ENCODE measurements at places on chromosomes 2 and 18.

GRCh38 chr2:232146294-232146693 is 184.8 kb downstream of the DIS3L2 start:
- no peak for DNase-seq

GRCh38 chr2:106025796-106026195 is 168.3 kb downstream of the UXS1 start:
- DNase-seq: peak; percentile 69

DNA sequence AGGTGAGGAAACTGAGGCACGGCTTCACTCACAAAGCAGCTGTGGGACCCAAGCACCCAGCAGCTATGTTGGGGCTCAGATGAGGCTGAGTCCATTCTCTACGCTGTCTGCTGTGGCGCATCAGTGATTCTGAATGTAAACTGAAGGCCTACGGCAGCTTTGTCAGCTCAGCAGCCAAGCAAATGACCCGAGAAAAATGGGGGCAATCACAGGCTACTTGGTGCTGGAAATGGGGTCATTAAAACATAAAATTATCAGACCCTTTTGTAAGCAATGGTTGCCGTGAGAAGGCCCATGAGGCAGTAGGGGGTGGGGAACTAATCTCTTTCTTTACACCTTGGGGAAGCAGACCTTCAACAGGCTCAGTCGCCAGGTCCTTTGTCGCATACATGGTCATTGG is 84.0 kb upstream of the ZCCHC2 start:
- no peak for DNase-seq

DNA sequence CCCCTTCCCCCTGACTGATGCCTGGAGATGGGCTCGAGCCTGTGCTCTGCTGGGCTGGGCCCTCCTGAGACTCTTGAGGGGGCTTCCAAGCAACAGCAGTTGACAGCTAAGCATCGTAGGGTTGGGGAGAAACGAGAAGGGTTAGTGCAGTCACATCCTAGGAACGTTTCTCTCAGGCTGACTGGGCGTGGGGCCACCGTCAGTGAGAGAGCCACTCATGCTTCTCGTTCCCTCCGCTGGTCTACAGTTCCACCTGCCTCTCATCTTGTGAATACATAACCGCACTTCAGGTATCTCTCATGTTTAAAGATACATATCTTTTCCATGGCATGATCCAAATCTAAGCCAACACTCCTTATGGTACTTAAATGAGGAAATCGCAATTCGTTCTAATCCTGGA is 66.4 kb downstream of the TRAPPC12 start:
- no peak for DNase-seq

- peak; percentile 32 for DNase-seq
Observed at GRCh38 chr2:47907039-47907781, 912 bp upstream of the FBXO11 start.

DNA sequence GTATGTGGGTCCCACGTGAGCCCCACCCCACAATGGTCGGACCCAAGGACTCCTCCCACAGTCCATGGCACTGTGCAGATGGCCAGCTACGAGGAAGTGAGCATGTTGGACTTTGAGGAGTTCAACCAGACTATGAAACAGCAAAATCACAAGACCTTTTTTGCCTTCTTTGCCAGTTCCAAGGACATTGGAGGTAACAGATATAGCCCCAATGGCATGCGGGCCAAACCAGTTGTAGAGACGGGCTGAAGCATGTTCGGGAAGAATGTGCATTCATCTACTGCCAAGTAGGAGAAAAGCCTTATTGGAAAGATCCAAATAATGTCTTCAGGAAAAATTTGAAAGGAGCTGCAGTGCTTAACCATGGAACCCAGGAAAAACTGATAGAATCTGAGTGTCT is 12.6 kb downstream of the DNER start:
- DNase-seq: no peak

GRCh38 chr2:102585847-102586404 is 33.4 kb upstream of the SLC9A2 start:
- DNase-seq: no peak

DNA sequence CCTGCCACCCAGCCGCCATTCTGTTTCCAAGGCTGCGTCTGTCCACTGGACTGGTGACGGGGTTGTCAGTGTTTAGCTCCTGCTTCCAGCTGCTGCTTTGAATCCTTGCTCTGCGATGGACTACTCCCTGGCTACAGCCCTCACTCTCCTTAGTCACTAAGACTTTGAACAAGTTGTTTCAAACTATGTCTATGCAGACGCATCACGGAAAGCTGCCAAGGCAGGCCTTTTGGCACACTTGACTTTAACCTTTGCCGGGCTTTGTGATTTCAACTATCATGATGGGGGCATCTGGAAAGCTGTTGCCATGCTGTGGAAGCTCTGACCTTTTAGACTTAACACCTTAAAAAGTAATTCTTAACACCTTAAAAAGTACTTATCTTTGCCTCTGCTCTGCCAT is 54.4 kb downstream of the PDE11A start:
- DNase-seq: no peak

DNA sequence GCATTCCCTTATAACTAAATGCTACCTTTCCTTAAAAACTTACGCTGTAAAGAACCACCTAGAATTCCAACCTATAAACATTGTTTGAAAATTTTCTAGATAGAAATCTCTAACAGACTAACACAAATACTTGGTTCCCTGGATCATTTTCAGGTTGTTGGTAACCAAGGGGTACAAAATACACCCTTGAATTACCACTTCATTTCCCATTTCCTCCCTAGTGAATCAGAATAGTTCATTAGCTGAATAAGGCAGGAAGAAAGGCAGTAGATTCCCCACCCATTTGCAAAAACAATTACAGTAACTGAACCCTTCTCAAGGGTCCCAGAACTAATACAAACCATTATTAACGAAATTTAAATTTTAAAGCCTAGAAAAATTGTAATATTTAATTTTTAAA is 5.5 kb downstream of the MEX3C start:
- no peak for DNase-seq

DNA sequence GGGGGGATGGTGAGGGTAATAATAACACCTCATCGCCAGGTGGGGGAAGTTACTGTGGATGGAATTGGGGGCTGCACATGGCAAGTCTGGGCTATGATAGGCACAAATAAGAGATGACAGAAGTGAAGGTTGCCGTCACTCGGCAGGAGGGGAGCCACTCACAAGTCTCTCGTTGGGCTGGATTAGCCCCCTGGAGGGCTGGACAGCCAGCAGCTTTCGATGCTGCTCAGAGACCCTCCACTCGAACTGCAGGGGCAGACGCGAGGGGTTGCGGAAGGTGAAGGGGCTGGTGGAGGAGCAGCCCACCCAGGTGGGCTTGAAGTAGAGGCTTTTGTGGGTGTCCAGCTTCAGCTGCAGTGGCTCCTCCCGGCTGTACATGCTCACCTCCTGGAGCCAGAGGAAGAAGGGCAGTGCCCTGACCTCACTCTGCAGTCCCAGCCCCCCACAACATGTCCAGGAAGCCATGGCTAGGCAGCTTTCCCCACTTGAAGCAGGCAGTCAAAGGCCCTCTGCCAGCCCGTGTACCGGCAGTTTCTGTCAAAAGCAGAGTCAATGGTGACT is 18.2 kb downstream of the CFAP65 start:
- DNase-seq: no peak

GRCh38 chr2:171822525-171823322 is 71.3 kb downstream of the SLC25A12 start:
- no peak for DNase-seq

- peak; percentile 9 for DNase-seq
Observed at GRCh38 chr2:233892793-233893192, 24.4 kb upstream of the TRPM8 start.

DNA sequence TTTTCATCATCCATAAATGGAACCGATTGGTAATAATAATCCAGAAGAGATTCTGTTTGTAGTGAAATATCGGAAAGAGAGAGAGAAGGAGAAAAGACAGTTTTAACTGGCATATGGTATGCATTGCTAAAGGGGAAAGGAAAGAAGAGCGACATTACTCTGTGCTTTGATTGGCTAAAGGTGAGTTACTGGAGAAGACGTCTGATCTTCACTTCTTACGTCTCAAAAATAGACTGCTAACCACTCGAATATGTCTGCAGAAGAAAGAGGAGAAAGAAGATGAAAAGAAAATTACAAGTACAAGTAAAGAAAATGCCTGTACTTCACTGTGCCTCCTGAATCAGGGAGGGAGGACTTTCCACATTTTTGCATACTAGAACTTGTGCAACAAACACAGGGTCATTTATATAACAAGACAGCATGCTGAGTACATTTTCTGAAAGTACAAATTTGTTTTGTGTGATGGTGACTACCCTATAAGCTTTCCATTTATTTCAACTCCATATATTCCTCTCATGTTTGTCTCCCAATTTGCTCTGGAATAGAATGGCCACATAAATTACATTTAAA is 787.2 kb downstream of the RNF144A start:
- DNase-seq: no peak

DNA sequence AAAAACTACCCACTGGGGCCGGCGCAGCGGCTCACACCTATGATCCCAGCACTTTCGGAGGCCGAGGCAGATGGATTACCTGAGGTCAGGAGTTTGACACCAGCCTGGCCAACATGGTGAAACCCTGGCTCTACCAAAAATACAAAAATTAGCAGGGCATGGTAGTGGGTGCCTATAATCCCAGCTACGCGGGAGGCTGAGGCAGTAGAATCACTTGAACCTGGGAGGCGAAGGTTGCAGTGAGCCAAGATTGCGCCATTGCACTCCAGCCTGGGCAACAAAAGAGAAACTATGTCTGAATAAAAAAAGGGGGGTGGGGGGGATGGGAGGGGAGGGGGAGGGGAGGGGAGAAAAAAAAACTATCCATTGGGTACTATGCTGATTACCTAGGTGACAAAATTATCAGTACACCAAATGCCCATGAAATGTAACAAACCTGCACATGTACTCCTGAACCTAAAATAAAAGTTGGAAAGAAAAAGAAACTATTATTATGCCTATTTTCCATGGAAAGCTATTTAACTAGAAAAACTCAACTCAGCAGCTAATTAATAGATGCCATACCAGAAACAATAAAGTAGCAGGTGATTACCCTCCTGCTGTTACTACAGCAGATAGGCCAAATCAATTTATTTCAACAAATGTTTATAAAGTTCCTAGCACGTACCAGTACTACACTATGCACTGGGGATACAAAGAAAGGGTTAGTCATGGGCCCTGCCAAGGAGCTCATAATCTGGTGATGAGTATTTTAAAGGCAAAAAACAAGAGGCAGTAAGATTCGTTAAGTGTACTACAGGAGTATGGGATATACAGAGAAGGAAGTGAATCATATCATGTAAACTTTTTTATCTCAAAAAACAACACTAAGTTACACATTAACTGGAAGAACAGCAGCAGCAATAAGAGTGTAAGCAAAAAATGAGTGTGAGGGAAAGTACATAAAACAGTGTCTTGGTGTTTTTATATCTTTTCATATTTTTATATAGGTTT is 112.8 kb upstream of the SLC39A10 start:
- no peak for DNase-seq

DNA sequence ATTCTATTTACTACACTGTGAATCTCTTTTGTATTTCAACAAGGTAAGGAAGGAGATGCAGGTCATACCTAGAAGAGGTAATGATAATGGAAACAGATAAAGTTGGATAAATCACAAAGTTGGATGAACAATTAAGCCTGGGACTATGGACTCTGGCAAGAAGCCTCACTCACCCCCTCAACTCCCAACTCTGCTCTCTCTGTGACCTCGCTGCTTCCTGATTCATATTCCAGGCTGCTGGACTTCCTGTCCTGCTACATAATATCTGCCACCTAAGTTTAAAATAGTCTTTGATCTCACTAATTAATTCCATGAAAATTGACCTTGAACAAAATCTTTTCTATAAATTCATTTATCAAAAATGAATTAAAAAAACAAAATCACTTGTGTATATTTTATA is 215.3 kb downstream of the CALCRL start:
- no peak for DNase-seq

GRCh38 chr2:100213595-100213994 is 71.2 kb upstream of the AFF3 start:
- no peak for DNase-seq

GRCh38 chr2:227324995-227325838 is at the start of gene MFF:
TSS of gene MFF (plus strand) at chr2:227325251. CDS start at chr2:227330666, 5,415 bp downstream.
- peak; percentile 93 for DNase-seq

Data from SW480 (cell line).